ENCODE measurements at places on chromosomes 5 and 9.
A peak's percentile ranks its signal among the peaks of the same experiment; 100 is the strongest.

- no peak for DNase-seq
These were observed 9.2 kb downstream of the ENC1 start for GRCh38 chr5:74631081-74631953.

DNA sequence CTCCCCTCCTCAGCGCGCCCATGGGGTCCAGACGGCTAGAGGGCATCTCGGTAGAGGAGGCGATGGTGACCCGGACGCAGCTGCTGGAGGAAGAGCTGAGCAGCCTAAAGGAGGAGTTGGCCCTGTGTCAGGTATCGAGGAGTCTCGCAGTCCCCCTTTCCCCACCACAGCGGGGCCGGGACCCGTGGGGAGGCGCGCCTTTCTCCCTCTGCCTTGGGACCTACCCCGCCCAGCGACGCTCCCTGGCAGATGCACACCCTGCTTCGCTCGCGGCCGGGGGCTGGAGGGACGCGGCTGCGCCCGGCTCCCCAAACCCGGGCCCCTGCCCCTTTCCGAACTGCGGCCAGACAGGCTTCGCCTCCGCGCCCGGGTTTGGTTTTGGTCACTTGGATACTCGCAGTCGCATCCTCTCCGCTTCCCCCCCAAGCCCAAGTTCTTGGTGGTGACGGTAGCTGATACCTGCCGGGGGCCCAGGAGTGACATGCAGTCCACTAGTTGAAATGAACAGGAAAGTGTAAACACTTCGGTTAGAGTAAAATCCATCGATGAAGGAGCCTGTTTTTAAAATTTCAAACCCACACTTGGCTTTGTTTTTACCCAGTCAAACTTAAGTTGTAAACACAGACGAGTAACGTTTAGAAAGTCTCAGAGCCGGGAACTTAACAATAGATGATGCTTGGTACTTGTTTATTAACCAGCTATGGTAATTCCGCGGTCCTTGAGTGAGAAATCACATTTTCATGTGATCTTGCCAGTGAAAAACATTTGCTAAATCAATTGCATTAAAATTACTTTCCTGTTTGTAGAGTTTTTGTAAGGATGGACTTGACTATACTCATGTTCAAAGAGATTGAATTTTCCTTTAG lies 688 bp downstream of the CNTLN start:
- DNase-seq: peak; percentile 34

DNA sequence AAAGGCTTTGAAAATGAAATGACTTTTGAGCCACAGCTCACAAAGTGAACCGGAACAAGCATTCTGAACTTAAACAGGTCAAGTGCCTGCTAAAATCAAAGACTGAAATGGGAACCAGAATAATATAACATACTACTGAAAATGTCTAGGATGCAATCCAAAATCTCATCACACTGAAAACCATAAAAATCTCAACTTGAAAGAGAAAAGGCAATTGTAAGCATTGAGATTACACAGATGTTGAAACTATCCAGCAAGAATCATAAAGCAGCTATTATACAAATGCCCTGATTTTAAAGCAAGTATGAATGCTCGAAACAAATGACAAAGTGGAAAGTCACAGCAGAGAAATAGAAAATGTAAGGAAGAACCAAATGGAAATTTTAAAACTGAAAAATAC lies 211.5 kb upstream of the GAS1 start:
- DNase-seq: no peak

DNA sequence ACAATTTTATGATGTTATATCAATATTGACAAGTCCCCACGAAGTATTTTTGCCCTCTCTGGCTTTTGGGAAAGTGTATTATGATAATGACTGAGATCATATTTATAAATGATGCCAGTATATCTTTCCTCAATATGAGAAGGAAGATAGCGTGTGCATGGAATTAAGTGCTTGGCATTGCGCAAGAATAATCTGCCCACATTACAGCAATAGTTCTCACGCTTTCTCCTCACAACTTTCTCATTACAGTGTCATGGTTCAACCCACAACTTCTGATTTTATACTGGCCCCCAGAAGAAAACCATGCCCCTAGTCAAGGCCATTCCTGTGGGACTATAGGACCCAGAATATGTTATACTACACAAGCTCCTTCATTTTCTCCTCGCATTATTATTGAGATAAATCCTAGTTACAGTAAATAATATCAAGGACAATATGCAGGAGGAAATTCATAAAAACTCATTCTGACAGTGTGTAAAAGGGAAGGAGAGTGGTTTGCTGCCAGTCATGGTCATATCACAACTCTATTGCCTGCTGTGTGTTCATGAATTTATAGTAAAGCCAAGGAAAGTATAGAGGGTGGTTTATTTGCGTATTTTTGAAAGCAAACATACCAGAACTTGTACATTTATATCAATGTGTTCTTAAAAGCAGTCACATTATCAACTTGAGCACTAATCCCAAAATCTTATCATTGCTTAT lies 114.1 kb downstream of the PIK3R1 start:
- no peak for DNase-seq

DNA sequence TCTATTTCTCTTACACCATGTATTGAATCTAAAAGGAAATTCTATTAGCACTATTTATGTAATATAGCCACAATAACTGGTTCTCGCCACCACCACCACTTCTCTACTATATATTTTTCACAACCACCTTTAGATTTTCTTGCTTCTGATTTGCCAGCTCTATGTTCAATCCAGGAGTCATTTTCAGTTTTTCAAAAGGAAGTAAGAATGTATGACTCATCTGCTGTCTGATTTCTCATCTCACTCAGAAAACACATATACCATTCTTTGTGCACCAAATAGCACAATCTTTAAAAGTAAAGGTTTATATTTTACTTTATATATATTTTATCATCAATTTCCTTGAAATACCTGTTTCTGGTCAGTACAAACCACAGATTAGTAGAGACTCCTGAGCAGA lies 1127.5 kb downstream of the TAF11L14 start:
- DNase-seq: no peak

- DNase-seq: no peak
These were observed 131.8 kb downstream of the GNAQ start for GRCh38 chr9:77899679-77900354.

DNA sequence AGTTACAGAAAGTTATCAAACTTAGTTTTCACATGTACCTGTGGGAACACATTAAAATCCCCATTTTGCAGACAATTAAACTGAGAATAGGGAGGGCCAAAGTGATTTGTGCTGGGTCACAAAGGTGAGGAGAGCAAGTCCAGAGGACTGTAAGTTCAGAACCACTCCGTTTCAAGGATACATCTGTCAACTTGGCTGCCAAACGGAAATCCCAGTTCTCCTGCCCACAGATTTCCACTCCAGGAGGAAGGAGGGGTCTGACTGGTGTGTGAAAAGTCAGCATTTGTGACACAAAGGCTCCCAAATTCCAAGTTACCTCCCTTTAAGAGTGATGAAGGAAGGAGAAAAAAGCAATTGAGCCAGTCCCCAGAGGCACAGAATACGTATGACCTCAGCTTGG lies 42.3 kb downstream of the PRELID2 start:
- no peak for DNase-seq

DNA sequence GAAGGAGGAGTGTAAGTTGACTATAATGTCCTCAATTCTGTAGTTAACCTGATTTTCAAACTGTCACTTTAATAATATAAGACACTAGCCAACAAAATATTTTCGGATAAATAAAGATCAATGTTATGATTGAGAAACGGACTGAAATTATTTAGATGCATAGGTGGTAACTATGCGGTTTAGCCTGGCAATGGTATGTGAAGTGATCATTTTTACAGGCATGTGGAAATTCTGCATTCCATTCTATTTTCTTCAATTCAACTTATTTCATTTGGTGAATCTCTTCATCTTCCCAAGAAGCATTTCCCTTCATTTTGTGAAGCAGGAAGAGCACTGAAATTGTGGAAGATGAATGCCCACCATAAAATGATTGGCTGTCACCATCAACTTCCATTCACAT lies 1457.5 kb upstream of the CDH9 start:
- DNase-seq: no peak

- DNase-seq: no peak
These were observed 22.5 kb downstream of the POC5 start for GRCh38 chr5:75694781-75695180.

DNA sequence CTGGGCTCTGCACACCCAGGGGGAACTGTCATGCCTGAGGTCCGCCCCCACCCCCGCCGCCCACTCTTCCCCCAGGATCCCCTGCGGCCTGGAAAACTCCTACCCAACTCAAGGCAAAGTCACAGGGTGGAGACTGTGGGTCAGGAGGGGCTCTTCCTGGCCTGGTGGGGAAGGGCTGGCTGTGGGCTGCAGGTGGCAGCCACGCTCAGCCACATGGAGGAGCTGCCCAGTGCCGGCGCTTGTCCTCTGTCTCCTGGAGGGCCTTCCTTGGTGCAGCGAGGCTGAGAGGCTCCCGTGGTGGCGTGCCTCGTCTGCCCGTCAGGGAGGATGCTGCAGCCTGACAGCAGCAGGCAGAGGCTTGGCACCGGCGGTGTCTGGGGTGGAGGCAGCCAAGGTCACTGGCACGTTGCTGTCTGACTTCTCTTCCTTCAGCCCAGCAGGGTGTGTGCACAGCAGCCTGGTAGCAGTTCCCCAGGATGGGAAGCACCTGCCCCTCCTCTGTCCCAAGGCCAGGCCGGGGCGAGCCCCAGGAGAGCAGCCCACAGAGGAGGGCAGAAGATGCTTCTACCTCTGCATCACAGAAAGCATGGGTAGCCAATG lies 78.1 kb downstream of the ADAMTS2 start:
- DNase-seq: peak; percentile 15

- DNase-seq: no peak
These were observed 1.1 kb downstream of the PTGER4 start for GRCh38 chr5:40680741-40681362.

DNA sequence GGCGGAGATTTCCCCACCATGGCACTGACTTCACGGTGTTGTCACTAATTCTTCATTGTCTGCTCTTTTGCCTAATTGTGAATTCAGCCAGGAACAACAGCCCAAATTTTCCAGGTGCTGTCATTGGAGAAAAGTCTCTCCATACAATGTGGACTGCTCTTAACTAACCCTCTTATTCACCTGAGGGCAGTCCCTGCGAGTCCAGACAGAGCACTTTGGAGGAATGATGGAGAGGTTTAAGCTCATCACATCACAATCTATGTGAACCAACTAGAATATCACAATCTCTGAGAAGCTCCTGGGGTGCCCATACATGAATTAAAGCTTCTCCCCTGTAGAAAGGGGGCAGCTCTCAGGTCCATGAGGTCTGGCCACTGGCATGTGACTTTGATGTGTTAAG lies 56.4 kb downstream of the MTX3 start:
- DNase-seq: no peak

DNA sequence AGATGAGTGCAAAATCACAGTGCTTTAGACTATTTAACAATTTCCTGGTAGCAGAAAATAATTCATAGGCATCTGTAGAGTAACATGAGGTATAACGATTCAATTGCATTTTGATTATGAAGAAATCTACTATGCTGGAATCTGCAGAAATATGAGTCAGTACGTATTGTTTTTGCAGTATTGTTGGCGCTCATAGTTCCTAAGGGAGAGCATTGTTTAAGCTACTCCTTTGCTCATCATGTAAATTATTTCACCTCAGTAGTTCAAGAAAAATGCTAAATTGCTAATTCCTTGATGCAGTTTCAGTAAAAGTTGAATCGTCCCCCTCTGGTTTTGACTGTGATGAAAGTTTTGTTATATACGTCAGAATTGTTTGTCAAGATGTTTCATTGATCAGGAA lies 458.4 kb downstream of the HINT1 start:
- no peak for DNase-seq

DNA sequence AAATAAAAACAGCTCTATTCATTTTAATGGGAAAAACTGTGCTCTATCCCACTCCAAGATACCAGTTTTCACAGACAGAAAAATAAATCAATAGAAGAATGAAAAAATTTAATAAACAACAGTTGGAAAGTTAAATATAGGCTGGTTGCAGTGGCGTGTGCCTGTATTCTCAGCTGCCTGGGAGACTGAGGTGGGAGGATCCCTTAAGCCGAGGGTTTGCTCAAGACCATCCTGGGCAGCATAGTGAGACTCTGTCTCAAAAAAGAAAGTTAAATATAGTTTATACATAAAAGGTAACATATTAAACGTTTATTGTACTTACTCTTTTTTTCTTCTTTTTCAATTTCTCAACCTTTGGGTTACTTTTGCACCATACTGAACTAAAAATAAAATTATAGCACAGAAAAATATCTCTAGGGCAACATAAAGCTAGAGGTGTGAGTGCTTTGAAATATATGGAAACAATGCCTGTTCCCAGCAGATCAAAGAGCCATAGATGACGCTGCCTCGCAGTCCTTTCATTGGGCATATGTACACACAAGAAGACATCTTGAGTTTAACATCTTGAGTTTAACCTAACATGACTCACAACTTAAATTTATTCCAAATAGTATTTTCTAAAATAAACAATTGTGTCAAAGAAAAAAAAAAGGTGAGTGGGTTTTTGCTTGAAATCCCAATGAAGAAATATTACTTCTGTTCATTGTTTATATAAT lies 25.7 kb upstream of the KLF9 start:
- no peak for DNase-seq

DNA sequence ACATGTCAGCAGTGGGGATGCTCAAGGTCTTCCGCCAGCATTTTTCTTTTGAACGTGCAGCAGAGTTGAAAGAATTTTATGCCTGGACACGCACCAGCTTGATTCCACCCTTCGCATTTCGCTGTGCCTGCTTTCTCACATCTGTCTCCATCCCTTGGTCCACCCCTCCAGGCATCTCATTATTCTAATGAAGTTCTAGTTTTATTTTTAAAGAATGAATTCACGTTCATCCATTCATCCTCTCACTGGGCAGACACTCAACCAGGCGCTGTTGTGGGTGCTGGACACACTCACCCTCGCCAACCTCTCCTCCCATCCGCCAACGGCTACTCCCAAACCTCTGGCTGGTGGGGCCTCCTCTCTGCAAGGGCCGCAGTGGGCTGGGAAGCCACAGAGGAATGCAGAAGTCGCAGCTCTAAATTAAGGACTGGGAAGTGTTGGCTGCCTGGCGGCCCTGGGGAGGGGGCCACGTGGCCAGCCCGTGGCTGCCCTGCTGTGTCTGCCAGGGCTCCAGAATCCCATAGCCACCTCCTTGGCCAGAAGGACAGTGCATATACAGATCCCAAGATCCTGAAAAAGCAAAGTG lies 6.7 kb downstream of the SUSD3 start:
- DNase-seq: no peak

DNA sequence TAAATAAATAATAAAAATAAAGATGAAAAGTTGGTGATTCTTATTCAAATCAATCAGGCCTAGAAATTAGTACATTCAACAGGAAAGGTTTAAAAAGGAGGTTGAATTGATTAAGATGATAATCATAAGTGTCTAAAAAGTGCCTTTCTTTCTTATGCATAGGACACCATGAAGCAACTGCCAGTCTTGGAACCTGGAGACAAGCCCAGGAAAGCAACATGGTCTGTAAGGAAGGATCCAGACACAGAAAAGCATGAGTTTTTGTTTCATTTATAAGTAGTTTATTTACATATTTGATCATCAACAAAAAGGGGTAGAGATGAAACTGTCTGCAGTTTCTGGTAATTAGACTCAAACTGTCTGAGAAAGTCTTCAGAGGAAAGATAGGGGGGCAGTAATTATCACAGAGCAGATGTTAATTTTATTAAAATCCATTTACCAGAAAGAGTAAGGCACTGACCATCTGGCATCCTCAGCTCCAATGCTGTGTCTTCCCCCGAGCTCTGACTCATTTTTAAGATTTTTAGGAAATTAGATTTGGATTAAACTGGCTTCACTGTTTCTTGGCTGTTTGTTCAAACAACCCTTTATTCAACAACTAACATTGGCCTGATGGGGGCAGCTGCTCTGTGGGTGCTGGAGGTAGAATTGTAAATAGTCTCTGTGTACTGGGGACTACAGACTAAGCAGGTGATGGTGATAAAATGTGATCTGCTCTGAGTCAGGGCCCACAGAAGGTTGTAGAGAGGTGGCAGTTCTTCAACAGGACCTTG lies 2.7 kb downstream of the RABEPK start:
- no peak for DNase-seq
